ENCODE measurements at places on chromosomes 3 and 15. TPM values are rescaled to one million over a fixed set of nuclear protein-coding genes. Genes with fewer than 3 reads are reported as not detected.

Gene TICRR
- 23.6 TPM for total RNA-seq

Gene GALNT15
- total RNA-seq: not detected

Gene TRAT1
- not detected for total RNA-seq

GRCh38 chr15:94671858-94672532, 440.6 kb downstream of the MCTP2 start:
- no peak for DNase-seq

DNA sequence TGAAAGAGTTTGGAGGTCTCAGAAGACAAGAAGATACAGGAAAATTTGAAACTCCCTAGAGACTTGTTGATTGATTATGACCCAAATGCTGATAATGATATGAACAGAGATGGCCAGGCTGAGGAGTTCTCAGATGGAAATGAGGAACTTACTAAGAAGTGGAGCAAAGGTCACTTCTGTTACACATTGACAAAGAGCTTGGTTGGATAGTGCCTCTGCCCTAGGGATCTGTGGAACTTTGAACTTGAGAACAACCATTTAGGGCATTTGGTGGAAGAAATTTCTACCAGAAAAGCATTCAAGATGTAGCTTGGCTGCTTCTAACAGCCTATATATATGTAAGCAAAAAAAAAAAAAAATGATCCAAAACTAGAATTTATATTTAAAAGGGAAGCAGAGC, 48.9 kb upstream of the NAALADL2 start:
- DNase-seq: no peak

Gene ADGRG7
- total RNA-seq: not detected

Gene TGFBR2
- 33.6 TPM for total RNA-seq

DNA sequence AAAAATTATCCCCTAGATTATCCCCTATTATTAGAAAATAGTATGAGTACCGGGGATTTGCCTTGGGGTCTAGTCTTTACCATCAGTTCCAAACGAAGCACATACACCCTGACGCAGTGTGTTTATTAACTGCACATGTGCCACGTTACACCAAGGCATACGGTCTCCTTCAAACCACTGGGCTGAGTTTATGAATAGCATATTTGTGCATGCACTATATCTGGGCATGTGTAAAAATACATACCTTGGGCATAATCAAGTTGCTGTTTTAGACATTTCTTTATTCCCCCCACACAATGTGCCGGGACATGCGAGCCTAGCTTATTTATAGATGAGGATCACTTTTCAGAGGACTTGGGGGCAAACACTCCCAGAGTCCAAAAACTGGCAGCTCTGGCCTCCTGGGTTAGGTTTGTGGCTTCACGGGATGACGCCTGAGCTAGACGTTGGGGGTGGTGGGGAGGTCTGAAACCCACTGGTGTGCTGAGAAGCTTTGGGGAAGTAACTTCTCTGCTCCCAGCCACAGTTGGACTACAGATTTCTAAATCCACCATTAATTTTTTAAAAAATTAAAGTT, 16.2 kb downstream of the IGDCC4 start:
- no peak for DNase-seq

DNA sequence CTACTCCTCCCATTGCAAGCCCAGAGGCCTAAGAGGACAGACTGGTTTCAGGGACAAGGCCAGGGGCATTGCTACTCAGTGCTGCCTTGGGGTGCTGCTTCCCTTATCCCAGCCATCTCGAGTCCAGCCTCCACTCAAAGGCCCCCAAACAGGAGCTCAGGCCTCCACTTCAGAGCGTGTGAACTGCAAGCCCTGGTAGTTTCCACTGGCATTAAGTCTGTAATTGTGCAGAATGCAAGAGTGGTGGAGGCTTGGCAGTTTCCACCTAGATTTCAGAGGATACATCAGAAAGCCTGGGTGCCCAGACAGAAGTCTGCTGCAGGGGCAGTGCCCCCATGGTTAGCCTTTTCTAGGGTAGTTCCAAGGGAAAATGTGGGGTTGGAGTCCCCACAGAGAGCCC, 192.8 kb upstream of the ST8SIA2 start:
- no peak for DNase-seq

Gene CXCR6
- 0.74 TPM for total RNA-seq

DNA sequence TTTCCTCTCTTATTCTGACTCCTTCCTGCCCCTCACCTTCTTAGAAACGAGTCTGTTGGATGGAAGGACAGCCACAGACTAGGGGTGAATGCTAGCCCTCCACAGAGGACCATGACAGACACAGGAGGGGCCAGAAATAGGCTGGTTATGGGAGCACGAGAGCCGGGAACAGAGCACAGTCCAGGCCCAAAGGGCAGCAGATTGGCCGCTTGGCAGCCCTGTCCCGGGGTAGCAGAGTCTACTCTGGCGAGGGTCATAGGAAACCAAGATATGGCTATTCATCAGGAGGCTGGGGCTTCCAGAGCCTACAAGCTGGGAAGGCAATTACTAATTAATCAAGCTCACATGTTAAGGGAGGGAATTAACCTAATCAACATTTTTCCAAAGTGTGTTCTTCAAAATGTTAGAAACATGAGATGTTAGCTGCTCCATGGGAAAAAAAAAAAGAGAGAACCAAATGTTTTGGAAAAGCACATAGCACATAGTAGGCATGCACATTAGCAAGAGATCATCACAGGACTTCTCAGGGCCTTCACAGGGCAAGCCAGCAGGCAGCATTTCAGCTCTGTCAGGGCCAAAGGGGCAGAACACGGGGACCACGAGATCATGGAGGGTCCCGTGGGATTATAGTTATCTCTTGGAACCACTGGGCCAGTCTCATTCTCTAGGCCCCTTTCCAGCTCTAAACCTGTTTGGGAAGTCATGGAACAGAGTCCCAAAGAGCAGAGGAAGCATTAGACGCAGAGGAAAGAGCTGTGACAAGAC, 13.3 kb downstream of the SEMA3G start:
- DNase-seq: no peak

DNA sequence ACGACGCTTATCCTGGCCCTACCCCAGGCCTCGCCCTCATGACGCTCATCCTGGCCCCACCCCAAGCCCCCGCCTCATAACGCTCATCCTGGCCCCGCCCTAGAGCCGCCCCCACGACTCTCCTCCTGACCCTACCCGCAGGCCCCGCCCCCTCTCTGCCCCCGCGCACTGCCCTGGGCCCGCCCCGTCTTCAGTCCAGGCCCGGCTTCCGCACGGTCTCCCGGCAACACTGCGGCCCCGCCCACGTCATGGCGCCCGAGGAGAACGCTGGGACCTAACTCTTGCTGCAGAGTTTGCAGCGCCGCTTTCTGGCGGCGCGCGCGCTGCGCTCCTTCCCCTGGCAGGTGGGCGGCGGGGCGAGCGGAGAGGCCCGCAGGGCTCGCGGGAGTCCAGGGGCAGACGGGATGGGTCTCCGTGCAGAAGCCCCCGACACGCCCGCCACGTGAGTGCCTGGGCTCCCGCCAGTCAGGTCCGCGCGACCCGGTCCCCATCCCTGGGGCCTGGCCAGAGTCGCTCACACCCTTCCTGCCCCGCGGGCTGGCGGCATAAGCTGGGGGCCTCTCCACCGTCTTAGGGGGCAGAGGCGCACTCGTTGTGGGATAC, 52.5 kb upstream of the ROPN1B start:
- DNase-seq: peak; percentile 88

DNA sequence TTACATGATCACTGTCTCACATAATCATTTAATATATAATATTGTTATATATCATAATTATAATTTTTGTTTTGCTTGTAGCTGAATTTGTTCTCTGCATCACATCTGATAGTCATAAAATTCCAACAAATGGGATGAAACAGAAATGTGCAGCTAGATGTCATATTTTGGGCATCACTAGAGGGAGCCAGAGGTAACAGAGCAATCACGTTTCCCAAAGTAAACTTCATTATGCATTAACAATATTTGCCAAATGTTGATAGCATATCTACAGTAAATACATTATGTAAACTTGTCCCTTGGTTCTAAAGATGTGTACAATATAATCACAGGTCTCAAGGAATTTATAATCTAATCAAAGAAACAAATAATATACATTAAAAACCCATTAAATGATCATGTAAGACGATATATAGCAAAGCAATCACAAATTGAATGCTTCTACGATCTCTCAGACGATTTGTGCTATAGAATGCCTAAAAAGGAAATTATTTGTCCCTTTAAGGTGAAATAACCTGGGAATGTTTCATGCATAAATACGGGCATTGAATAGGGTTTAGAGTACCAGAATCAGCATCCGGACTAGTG, 234.2 kb upstream of the MCTP2 start:
- no peak for DNase-seq

DNA sequence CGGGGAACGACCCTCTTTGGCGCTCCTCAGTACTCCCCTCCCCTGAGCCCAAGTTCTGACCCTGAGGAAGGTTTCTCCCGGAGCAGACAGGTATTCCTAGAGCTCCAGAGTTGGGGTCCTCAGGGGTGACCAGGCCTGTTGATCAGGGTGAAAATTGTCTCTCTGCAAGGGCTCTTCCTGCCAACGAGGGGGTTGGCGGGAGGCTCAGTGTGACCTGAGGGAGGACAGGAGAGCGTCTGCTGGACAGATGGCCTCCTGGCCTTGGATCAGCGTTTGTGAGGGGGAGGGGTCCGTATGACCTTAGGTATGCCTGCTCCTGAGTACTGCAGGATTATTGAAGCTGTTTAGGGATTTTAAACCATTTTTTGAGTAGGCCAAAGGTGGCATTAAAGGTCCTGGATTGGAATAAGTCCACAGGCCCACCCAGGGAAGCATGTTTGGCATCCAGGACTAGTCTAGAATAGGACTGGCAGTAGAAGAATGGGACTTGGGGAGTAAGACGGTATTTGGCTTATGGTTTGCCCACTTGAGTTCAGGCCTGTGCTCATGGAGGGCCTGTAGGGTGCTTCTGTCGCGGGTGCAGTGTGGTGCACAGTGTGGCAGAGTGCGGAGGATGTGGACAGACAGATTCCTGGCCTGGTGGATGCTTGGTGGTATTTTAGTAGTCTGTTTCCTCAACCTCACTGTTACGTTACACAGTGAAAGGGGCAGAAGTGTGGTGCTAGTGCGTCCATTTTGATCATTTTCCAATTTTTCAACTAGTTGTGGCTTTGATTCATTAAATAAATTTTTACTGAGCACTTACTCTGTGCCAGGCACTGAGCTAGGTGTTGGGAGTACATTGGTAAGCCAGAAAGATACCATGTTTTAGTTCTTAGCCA, 959 bp downstream of the ZNF592 start:
- DNase-seq: peak; percentile 13

DNA sequence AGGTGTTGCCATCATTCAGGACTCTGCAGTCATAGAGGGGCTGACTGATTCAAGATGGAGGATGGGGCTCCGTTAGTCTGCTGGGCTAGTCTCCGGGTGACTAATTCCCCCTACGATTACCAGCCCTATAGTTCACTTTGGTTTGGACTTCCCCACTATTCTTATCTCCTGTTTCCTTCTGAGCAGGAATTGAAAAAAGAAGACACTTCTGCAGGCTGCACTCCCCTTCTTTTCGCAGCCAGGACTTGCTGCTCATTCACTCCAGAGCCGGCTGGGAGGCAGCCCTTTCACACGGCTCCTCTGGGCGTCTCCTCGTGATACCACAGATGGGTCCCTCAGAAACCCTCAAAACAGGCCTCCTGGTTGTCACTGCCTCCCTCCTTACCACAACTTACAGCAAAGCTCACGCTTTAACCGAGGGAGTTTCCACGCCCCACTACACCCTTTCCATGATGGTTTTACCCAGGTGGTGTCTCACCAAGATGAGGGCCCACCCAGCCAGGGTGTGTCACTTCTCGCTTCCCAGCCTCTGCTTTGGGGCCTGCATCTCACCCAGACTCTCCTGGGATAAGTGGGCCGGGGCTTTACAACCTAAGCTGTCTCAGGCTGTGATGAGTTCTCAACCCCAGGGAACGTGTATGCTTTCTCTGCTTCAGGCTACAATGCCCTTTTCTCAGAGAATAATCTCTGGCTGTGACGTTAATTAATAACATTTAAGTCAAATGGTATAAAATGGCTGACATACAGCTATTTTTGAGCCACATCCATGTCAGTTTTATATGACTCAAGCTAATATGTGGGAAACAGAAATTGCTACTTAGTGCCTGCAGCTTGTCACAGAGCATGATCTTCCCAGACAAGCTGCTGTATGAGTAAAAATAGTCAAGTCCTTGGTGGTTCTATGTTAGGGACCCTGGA, 11.9 kb downstream of the CX3CR1 start:
- no peak for DNase-seq

Gene IQCF5
- total RNA-seq: not detected

DNA sequence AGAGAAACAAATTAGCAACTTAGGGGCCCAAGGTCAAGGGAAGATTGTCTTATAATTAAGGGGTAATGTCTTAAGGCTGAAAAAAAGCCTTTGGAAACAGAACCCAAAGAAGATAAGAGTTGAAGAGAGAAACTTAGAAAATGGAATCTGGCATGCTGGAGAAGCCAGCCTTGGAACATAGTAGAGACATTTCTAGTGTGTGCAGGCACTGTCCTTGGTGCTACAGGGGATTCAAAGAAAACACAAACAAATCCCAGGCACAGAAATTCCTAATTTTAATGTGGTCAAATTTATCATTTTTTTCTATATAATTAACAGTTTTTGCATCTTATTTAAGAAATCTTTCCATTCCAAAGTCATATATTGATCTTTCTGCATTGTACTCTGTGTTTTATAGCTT, 89.4 kb downstream of the NR1D2 start:
- no peak for DNase-seq

DNA sequence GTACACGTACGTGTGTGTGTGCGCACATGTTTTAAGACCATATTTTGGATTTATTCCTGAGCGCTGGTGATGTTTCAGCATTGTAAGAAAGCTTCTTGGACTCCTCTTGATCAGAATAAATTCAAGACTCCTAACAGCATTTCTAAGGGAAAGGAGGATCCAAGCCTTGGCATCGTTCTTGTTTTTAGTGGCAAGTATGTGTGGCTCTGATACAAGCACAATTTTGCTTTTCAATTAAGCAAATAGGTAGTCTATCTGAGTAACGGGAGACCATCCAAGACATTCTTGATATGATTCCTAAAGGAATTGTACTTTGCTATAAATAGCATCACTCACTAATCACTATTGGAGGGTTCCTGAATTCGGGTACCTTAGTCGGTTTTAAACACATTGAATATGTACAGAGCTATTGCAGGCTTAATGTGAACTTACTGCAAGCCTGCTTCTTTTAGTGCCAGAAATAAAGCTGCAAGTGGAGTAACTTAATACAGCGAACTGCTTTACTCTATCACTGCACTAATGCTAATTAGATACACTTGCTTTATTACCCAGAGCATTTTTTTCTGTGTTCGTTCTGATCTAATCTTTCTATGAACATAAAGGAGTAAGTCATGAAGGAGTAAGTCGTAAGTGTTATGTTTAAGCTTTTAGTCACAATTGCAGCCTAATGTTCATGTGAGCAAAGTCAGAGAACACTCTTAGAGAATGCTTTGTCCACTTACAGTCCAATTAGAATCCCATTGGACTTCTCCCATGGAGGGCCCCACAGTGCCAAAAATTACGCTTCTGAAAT, 186.3 kb downstream of the MCTP2 start:
- DNase-seq: no peak

- DNase-seq: no peak
Measured at GRCh38 chr3:77147836-77148578, 108.1 kb downstream of the ROBO2 start.

Gene C3orf49
- total RNA-seq: not detected

GRCh38 chr15:57735891-57736290, 29.4 kb downstream of the POLR2M start:
- no peak for DNase-seq

GRCh38 chr15:96232335-96232734, 98.2 kb upstream of the NR2F2 start:
- no peak for DNase-seq
